ENCODE measurements at places on chromosomes 6 and 20.

- DNase-seq: no peak
Observed at GRCh38 chr6:53962646-53963045, 148.6 kb upstream of the MLIP start.

DNA sequence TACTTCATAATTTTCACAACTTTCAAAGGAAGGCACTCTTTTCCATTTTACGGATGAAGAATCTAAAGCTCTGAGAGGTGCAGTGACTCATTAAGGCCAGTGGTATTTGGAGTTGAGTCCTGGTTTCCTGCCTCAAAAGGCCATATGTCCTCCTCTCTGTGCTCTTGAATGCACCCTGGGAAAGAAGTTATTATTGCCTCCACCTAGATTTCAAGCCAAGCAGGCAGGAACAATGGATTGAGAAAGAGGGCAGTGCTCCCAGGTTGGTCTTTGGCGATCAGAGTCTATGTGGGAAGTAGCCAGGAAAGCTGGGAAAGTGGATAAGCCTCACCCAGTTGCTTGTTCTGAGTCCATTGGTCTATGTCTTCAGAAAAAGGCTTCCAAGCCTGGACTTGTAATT, 165.0 kb downstream of the MAFB start:
- DNase-seq: no peak

DNA sequence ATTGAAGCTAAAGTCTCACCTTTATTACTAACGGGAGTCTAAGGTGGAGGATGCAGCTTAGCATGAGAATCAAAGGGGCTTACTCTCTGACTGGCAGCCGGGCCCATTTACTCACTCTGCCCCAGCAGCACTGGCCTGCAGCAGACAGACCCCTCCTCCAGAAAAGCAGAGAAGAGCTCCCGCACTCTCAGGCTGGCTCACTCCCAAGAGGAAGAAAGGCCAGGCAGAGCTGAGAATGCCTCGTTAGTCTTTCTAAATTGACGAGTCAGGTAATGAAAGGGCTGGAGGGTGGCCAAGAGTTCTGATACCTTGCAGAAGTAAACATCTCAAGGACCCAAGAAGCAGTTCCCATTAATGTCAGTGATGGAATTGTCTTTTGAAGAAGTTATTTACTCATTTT, 44.5 kb upstream of the IL20RA start:
- no peak for DNase-seq

DNA sequence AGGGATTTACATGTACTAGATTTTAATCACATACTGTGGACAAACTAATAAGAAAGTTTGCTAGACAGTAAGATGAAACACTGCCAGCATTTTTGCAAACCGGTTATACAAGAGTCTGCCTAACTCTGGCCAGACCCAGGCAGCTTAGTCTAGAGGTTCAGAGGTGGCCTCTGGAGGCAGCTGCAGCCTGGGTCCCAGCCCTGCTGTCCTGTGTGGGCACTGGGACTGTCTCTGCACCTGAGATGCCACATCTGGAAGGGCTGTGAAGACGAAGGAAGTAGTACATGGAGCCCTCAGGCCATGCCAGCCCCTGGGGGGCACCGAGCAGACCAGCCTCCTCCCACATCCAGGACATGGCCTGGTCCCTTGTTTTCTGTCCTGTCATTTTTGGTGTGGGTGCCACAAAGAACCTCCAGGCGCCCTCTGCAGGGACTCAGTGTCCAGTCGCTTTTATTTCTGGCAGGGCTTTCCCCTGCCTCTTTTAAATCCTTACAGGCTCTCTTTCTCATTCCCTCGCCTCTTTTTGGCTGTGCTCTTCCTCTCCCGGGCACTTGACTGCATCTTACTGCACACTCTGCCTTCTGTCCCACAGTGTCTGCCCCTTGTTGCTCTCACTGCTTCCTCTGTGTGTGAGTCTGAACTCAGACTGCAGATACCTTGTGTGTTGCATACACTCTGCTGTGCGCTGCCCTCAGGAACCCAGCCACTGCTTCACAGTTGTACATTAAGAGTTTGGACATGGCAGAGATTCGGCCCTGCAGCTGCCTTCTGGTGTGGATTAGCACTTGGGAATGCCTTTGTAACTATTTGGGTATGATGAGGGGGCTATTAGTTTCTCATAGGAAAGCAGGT, 216.7 kb downstream of the ZDHHC14 start:
- no peak for DNase-seq

GRCh38 chr6:135557582-135557981, 60.0 kb upstream of the AHI1 start:
- DNase-seq: no peak

DNA sequence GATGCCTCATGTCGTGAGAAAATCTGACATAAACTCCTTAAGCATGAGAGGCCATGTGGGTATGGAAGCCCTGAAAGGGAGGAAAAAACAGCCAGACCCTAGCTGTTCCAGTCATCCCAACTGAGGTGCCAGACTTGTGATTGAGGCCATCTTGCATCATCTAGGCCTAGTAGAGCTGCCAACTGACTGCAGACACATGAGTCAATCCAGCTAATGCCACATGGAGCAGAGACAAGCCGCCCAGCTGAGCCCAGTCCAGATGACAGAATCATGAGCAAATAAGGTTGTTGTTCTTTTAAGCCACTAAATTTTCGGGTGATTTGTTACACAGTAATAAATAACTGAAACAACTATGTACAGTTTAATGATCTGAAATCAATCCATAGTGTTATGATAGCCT, 680.9 kb downstream of the MAFB start:
- no peak for DNase-seq

- no peak for DNase-seq
Observed at GRCh38 chr20:20489648-20490341, 121.9 kb downstream of the INSM1 start.

DNA sequence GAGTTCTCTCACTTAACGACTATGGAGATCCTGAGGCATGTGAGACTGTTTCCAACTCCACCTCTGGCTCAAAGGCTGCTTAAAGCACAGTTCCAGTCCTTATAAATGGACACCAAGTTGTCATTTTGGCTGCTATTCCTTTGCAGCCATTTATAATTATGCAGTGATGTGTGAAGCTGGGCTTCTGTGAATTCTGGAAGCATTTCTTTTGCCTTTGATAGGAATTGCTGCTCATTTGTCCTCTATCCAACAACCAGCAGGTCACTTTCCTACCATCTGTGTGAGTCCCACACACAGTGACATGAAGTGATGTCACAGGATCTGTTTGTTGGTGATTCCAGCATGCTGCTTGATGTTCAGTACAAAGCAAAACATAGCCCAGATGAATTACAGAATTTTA, 28.5 kb upstream of the EFHC1 start:
- no peak for DNase-seq

DNA sequence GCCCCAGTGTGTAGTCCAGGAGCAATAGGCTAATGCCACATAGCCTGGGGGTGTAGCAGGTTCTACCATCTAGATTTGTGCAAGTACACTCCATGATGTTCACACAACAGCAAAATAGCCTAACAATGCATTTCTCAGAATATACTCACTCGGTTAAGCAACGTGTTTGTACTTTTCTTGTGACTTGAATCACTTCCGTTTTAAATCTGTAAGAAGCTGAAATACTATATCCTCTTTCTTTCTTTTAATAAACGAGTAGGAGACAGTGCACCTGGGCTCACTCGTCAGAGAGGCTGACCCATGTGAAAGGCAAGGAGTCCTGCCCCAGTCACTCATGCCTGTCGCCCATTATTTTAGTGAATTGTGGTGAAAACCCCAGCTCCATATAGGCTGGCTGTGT, 201.6 kb downstream of the FOXA2 start:
- peak; percentile 73 for DNase-seq

- no peak for DNase-seq
Observed at GRCh38 chr6:73768558-73768957, 72.6 kb downstream of the CD109 start.

GRCh38 chr6:108685970-108686369, 125.3 kb downstream of the FOXO3 start:
- DNase-seq: no peak

GRCh38 chr6:32176476-32177182, 745 bp upstream of the AGPAT1 start:
- no peak for DNase-seq

DNA sequence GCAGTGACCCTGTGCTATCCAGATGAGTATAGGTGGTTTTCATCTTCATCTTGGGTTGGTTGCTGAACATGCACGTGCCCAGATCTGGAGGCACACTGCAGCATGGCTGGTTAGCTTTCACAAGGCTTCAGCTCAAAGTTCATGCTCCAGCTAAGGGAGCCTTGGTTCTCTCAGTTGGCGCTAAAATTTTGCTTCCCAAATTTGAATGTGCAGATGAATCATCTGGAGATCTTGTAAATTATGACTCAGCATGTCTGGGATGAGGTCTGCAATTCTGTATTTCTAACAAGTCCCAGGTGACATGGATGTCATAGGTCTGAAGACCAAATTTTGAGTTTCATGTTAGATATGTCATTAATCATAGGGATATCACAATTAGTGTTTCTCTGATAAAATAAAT, 230.8 kb downstream of the FOXA2 start:
- DNase-seq: no peak

GRCh38 chr20:38543014-38543906, 37.7 kb upstream of the ADIG start:
- no peak for DNase-seq

GRCh38 chr6:165748390-165748789, 85.3 kb upstream of the PDE10A start:
- DNase-seq: no peak

- DNase-seq: no peak
Observed at GRCh38 chr6:109339906-109340678, 42.2 kb downstream of the CD164 start.

- no peak for DNase-seq
Observed at GRCh38 chr6:155121699-155122098, 126.6 kb downstream of the TIAM2 start.

DNA sequence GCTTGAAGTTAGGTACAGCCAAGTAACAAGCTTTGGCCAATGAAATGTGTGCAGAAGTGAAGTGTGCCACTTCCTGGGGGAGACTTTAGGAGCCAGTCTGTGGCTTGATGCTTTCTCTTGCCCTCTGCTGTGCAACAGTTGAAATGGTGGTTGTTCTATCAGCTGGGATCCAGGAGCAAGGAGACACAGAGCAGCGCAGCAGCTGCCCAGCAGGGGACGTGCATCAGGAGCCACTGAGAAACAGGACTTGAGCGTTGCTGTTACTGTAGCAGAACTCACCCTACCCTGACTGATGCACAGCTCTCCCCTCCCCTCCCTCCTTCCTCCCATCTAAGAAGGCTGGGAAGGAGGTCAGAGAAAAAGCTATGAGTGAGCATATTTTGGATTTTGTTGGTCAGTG, 18.9 kb upstream of the CCN5 start:
- DNase-seq: no peak

DNA sequence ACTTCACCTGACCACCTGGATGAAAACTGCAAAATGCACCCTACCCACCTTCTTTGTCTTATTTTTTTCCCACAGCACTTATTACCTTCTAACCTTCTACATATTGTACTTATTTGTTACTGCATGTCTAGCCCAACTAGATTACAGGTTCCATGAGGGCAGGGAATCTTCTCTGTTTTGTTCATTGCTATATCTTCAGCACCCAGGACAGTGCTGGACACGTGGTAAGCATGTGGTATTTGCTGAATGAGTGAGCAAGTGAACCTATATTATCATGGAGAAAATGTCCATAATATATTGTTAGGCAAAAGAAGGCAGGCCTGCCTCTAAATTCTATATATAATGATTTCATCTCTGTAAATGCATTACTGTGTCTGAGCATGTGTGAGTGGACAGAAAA, 107.0 kb downstream of the TRERF1 start:
- no peak for DNase-seq

DNA sequence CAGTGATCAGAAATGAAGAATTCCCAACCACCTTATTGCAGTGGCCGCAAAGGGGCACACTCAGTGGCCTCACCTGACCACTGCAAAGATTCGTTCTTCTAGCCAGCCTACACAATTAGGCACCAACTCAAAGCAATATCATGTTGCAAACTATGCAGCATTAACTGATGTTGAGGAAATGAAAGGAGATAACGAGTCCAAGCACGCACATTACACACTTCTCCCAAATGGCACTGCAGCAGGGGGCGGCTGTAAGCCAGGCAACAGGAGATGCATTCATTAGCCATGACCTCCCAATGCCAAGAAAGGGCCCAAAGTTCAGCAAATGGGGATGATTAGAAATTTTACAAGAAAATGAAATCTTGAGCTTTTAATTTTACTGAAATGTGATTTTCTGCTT, 39.3 kb downstream of the ATXN1 start:
- DNase-seq: no peak
